Transverse colon (tissue), 4 donors: ENCODE measurements at places on chromosomes 2 and 18. TPM values are rescaled to one million over a fixed set of nuclear protein-coding genes. Genes with fewer than 3 reads are reported as not detected.
A peak's percentile ranks its signal among the peaks of the same experiment; 100 is the strongest.

- no peak for DNase-seq
Measured at GRCh38 chr2:19360966-19361321, 2.5 kb upstream of the OSR1 start.

DNA sequence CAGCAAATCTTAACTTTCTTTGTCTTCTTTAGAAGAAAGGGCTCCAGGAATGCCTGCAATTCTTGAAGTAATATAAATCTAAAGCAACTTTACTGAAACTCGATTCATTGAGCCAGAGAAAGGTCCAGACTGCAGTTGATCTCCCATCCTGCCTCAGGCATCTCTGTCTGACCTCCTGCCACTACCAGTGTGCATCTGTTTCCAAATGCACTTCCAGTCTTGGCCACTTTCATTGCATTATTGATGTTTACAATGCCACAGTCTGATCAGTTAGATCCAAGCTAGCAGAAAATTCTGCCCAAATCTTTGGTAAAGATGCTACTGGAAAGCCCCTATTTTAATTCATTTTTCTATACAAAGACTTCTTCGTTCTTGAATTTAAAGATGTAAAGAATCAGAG is 158.0 kb downstream of the RAPGEF4 start:
- no peak for DNase-seq

Gene VWA3B
- total RNA-seq: not detected

DNA sequence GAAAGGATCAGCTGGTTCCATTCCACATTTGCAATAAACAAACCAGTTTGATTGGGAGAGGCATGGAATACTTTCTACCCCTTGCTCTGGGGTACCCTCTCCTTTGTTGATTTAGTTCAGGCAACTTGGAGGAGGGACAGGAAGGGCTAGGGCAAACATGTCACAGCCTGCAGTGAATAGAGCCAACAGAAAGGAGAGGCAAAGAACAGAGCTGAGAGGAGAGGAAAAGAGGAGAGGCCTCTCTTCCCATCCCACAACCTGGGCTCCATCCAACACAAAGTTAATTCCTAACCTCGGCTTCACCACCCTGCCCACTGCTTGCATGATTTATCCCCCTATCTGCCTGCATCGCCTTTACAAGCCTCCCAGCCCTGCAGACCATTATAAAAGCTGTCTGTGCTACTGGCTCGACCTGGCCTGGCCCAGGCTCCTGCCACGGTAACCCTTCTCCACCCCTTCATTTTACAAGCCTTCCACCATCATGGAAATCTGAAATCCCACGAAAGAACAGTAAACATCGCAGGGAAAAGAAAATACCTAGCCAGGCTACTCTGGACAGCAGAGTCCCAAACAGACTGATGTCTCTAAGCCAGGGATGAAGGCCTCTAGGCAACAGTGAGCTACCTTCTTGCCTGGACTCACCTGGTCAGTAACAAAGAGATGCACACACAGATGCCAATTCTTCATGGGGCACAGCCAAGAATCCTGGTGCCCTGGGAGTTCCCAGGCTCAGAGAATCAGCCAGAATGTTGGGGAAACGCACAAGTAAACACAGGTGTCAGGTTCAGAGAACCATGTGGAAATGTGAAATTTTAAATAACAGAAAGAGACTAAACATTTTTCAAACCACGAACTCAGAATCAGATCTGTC is 43.6 kb downstream of the NHEJ1 start:
- DNase-seq: peak; percentile 75

- no peak for DNase-seq
Measured at GRCh38 chr2:44852594-44852993, 88.9 kb upstream of the SIX3 start.

GRCh38 chr2:135299658-135300244 is 231.3 kb downstream of the ZRANB3 start:
- DNase-seq: no peak

Gene AGXT
- not detected for total RNA-seq

DNA sequence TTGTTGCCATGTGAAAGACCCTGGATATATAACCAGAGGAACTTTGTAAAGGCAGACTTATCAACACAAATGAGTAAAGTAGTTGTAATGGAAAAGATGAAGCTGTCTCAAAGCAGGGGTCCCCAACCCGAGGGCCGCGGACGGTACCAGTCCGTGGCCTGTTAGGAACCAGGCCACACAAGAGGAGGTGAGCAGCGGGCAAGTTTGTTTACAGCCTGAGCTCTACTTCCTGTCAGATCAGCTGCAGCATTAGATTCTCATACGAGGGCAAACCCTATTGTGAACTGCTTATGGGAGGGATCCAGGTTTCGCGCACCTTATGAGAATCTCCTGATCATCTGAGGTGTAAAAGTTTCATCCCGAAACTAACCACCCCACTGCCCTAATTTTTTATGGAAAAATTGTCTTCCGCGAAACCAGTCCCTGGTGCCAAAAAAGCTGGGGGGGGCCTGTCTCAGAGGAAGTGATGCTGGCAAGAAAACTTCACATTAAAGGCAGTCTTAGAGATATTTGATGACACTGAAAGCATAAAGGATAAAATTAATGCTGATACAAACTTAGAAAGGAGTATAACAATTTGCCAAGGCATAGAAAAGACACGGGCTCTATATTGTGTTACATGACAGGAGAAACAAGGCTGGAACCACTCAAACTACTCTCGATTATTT is 57.5 kb upstream of the MSTN start:
- no peak for DNase-seq

- DNase-seq: no peak
Measured at GRCh38 chr2:137405496-137405895, 558.8 kb upstream of the HNMT start.

DNA sequence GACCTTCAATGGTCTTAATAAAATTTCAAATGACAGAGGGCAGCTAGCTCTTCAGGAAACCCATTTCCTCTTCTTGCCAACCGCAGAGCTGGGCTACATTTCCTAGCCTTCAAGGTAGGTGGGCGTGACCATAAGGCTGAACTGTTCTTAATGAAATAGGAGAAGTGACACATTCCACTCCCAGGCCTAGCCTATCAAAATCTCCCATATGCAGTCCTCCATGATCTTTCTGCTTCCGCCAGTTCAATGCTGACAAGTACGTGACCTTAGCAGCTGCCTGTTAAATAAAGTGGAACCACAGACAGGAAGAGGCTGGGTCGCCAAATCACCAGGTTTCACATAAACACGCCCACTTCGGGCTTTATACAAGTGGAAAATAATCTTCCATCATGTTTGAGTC is 13.2 kb downstream of the SERPINE2 start:
- DNase-seq: peak; percentile 11

Gene REG1B
- not detected for total RNA-seq

GRCh38 chr2:24577481-24577880 is 86.4 kb downstream of the NCOA1 start:
- DNase-seq: no peak

Gene ALKAL2
- 2.5 TPM for total RNA-seq

Gene HES6
- 94.5 TPM for total RNA-seq

Gene ZBTB7C
- 56.1 TPM for total RNA-seq

- no peak for DNase-seq
Measured at GRCh38 chr2:84160453-84160852, 298.6 kb downstream of the SUCLG1 start.

DNA sequence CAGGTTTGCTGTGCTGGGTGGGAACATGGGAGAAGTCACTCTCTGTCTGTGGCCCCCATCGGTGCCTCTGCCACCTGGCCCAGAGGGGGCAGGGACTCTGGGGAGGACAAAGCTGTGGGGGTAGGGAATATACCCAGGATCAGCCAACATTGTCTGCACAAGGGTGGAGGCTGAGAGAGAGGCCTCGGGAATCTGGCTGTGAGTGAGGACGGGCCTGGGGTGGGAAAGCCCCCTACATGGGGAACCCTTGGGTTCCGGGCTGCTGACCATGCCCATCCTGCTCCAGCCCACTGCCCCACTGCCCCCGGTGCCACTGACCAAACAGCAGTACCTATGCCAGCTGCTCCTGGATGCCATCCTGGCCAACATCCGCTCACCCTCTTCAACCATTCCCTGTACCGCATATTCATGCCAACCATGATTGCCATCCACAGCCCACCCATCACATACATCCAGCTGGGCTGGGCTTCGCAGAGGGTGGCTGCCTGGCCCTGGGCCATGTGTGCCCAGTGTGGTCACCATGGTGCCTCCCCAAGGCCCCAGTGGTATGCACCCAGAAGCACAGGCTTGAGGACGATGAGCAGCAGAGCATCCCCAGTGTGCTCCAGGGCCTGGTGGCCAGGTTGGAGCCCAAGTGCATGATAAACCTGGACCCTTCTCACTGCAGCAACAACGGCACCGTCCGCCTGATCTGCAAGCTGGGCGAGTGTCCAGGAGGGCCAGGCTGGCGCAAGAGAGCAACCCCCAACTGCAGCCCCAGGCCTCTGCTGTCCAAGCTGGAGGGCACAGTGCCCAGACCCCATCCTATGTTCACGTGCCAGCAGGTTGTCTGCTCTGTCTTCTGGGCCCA is 6.9 kb upstream of the POTEF start:
- DNase-seq: no peak

Gene LAMA3
- total RNA-seq: 17.5 TPM

DNA sequence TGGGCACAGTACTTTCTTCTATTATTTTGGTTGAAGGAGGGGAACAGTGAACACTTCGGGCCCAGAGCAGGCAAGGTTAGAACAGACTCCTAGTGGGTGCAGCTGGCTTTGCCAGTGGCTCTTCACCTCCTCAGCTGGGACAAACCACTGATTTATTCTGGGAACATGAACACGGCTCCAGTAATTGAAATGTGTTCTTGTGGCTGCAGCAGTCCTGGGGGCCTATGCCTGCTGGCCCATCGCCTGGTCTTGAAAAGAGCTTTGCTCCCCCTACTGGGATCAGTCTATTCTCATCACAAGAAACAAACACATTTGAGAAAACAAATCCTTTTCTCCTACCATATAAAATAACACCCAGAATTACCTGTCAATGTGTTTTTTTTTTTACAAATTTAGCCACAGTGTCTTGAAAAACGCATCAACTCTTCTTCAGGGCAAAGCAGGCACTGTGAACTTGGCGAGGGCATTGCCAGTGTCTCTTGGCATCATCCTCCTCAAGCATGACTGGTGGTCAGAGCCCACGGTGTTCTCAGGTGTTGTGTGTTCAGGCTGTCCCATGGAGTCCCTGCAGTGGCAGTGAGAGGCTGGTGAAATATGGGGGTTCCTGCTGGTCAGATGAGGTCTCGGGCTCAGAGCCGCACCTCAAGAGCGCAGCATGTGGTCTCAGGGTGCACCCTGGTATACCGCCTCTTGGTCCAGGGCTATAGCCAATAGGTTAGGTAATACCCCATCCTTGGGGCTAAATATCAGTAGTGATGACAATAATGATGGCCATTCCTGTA is 51.3 kb downstream of the RNF144A start:
- no peak for DNase-seq

DNA sequence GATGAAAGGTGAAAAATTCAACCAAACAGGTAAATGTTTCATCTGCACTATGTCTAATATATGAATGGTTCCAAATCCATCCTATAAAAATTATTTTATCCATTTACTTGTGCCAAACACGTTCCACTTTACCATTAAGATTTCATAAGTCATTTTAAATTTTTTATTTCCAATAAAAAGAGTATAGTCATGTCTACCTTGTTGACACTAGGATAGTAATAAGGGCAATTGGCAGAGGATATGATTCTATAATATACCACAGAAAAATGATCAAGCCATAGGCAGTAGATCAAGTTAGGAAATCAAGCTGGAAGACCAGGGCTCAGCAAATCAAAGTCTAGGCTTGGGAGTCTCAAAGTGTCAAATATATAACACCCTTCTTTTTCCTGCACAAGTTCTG is 384.3 kb downstream of the METTL4 start:
- DNase-seq: no peak

DNA sequence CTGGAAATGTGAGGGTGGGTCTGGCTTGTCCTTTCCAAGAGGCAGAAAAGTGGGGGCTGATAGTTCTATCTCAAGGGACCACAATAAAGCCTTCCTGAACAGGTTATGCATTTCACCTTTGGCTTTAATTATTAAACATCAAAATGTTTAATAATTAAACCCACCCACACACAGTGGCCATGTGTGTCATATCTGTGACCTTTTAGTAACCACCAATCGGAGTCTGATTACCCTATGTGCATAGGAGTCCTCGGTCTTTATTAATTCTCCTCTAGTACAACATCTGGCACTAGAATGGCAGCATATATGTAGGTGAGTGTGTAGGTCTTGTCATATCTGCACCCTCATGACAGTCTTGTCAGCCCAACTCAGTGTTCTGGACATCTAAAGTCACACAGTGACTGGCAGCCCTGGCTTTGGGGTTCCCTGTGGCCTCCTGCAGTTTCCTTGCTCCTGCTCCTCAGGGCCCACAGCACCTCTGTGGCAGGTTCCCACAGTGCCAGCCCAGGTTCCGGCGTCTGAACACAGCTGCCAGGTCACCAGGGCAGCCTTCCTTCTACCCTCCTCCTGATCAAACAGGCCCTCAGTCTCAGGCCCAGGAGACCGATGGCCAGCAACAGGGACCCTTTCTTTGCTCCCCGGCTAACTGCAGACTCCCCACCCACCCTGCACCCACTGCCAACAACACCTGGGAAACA is 100.9 kb downstream of the MTCL1 start:
- no peak for DNase-seq

GRCh38 chr2:33064349-33064801 is 117.6 kb downstream of the LTBP1 start:
- DNase-seq: no peak

DNA sequence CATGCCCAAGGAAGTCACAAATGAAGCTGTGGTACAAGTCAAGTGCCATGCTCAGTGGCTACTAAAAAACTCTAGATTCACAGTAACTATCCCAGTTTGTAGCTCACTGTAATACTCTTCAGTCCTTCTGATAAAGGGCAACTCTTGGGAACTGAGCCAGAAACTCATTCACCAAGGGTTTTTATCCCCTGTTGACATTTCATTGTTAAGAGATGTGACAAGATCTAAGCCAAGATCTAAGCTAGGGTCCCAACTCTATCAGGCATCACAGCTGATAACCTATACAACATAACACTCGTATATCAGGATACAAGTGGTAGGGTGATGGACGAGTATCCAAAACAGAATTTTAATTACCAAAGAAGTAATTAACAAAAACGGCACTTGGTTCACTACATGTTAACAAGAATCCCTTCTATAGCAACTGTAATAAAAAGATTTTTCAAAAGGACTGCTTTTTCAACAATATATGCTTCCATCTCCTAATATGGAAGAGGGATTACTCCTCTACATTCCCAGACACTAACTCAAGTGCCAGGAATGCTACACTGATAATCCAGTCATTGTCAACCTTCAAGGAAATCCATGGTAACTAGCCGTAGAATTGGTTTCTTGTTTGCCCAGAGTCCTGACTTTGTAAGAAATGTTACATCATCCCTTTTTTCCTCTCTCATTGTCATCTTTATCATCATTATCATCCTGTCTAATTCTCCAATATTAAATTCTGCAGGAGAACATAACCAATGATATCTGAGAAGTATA is 111.7 kb downstream of the CDH2 start:
- no peak for DNase-seq
